Panc1 (cell line): ENCODE measurements at places on chromosomes 4 and X. TPM values are rescaled to one million over a fixed set of nuclear protein-coding genes. Genes with fewer than 3 reads are reported as not detected.

CPZ gene
- 0.15 TPM for total RNA-seq

MAGEB17 gene
- not detected for total RNA-seq

DUX4 gene
- total RNA-seq: not detected

F11 gene
- not detected for total RNA-seq

ADGRL3 gene
- 0.23 TPM for total RNA-seq

C1GALT1C1 gene
- total RNA-seq: 32.4 TPM

GAGE12E gene
- total RNA-seq: not detected

PPBP gene
- not detected for total RNA-seq

SPANXA2 gene
- not detected for total RNA-seq

DNA sequence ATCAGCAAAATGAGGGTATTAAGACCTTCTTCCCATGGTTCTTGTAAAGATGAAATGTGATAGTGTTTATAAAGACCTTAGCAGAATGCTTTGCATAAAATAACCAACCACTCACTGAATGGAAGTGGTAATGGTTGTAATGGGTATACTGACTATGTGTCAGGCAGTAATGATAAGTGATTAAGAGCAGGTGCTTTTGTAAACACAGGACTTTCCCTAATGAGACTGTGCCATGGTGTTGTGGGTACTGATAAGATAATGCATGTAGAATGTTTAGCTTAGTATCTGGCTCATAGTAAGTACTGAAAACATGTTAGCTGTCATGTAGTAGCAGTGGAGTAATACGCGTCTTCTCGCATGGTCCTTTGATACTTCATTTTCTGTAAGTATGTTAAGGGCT lies 6.9 kb downstream of the LSM6 start:
- H3K27me3 ChIP-seq: no peaks in the 10 kb centered on the region
- no peak overlapping the region for H3K4me3 ChIP-seq
- DNase-seq: no peak

GRCh38 chr4:111046811-111047210 lies 423.9 kb upstream of the PITX2 start:
- no peaks in the 10 kb centered on the region for H3K36me3 ChIP-seq
- no peaks in the 10 kb centered on the region for H3K4me1 ChIP-seq
- H3K4me3 ChIP-seq: no peak overlapping the region
- no peak for DNase-seq
- H3K27me3 ChIP-seq: no peaks in the 10 kb centered on the region

GRCh38 chr4:47017081-47017480 lies 14.3 kb upstream of the GABRB1 start:
- H3K36me3 ChIP-seq: no peaks in the 10 kb centered on the region
- no peak overlapping the region for H3K4me3 ChIP-seq
- H3K27me3 ChIP-seq: no peaks in the 10 kb centered on the region
- H3K27ac ChIP-seq: no peak overlapping the region
- H3K4me1 ChIP-seq: no peaks in the 10 kb centered on the region

- H3K4me1 ChIP-seq: peaks cover 7% of the 10 kb centered on the region
- no peaks in the 10 kb centered on the region for H3K27me3 ChIP-seq
- H3K4me3 ChIP-seq: no peak overlapping the region
- H3K27ac ChIP-seq: no peak overlapping the region
- no peak for DNase-seq
Observed at GRCh38 chr4:4535590-4535989, 6.3 kb downstream of the STX18 start.

DNA sequence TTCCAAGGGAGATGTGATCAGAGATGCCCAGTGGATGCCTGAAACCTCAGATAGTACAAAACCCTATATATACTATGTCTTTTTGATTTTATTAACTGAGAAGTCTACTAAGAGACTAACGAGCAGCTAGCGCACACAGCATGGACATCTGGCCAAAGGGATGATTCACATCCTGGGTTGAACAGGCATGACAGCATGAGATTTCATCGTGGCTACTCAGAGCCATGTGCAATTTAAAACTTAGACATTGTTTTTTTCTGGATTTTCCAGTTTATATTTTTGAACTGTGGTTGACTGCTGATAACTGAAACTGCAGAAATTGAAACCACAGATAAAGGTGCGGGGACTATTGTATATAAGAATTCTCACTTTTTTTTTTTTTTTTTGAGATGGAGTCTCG lies 2252.9 kb upstream of the AGA start:
- no peaks in the 10 kb centered on the region for H3K36me3 ChIP-seq
- H3K27me3 ChIP-seq: no peaks in the 10 kb centered on the region
- H3K27ac ChIP-seq: no peak overlapping the region
- H3K4me1 ChIP-seq: no peaks in the 10 kb centered on the region
- H3K4me3 ChIP-seq: no peak overlapping the region

- no peak overlapping the region for H3K27ac ChIP-seq
- H3K4me1 ChIP-seq: no peaks in the 10 kb centered on the region
- H3K27me3 ChIP-seq: no peaks in the 10 kb centered on the region
- no peak for DNase-seq
- H3K4me3 ChIP-seq: no peak overlapping the region
- no peaks in the 10 kb centered on the region for H3K36me3 ChIP-seq
Observed at GRCh38 chr4:39682138-39682537, 15.8 kb upstream of the UBE2K start.

GRCh38 chr4:53959343-53960120 lies 104.9 kb downstream of the CHIC2 start:
- no peak for DNase-seq
- no peaks in the 10 kb centered on the region for H3K27me3 ChIP-seq
- no peaks in the 10 kb centered on the region for H3K4me1 ChIP-seq
- no peaks in the 10 kb centered on the region for H3K36me3 ChIP-seq
- no peak overlapping the region for H3K27ac ChIP-seq

- no peak for DNase-seq
- H3K4me3 ChIP-seq: no peak overlapping the region
- no peaks in the 10 kb centered on the region for H3K4me1 ChIP-seq
- H3K27me3 ChIP-seq: no peaks in the 10 kb centered on the region
- no peak overlapping the region for H3K27ac ChIP-seq
Observed at GRCh38 chrX:110383414-110383813, 24.8 kb downstream of the RTL9 start.

GRCh38 chr4:98275145-98275544 lies 14.0 kb downstream of the RAP1GDS1 start:
- H3K4me3 ChIP-seq: no peak overlapping the region
- H3K4me1 ChIP-seq: no peaks in the 10 kb centered on the region
- no peak overlapping the region for H3K27ac ChIP-seq
- H3K27me3 ChIP-seq: no peaks in the 10 kb centered on the region
- DNase-seq: no peak

- no peak overlapping the region for H3K4me3 ChIP-seq
- no peak for DNase-seq
- no peaks in the 10 kb centered on the region for H3K27me3 ChIP-seq
- H3K4me1 ChIP-seq: peaks cover 13% of the 10 kb centered on the region
- H3K36me3 ChIP-seq: no peaks in the 10 kb centered on the region
Observed at GRCh38 chrX:150887906-150888465, 10.5 kb downstream of the CD99L2 start.

GRCh38 chr4:111636961-111637585 lies 508.2 kb upstream of the FAM241A start:
- no peaks in the 10 kb centered on the region for H3K36me3 ChIP-seq
- no peak overlapping the region for H3K4me3 ChIP-seq
- no peaks in the 10 kb centered on the region for H3K27me3 ChIP-seq
- no peak for DNase-seq

- H3K27ac ChIP-seq: no peak overlapping the region
- H3K27me3 ChIP-seq: no peaks in the 10 kb centered on the region
Observed at GRCh38 chr4:19832411-19832810, 419.3 kb upstream of the SLIT2 start.

DNA sequence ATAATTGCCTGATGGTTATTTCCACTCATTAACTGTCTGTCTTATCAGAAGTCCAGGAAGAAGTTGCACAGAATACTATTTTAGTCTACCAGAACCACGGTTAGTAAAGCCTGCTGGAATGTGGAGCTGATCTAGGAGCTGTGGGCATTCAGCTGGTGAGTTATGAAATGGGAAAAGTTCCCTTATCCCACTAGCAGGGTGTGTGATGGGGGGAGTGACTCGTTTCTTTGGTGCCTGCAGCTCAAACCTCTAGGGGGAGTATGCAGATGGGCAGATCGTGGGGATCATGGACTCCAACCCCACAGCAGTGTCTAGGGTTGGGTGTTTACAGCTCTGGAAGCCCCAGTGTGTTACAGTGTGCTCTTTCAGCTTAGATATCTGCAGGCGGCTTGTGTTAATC lies 305.7 kb upstream of the BOD1L1 start:
- H3K27me3 ChIP-seq: no peaks in the 10 kb centered on the region
- no peaks in the 10 kb centered on the region for H3K4me1 ChIP-seq
- H3K36me3 ChIP-seq: no peaks in the 10 kb centered on the region

DNA sequence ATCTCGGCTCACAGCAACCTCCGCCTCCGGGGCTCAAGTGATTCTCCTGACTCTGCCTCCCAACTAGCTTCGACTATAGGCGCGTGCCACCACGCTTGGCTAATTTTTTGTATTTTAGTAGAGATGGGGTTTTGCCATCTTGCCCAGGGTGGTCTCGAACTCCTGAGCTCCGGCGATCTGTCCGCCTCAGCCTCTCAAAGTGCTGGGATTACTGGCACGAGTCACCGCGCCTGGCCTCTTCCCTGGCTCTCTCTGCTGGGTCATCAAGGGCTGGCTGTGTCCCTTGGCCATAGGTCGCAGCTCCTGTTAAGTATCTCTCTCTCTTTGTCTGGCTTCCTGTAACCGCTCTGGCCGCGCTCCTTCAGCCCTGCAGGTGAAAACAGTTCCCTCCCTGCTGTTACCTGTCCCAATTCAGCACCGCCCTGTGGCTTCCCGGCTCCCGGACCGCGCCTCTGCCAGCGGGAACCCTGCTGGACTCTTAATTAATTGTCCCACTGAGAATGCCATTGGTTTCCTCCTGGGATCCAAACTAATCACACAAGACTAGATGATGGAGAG lies 1.3 kb upstream of the RGS12 start:
- no peaks in the 10 kb centered on the region for H3K27me3 ChIP-seq
- peaks cover 6% of the 10 kb centered on the region; the same call in 1 of the 2 replicates for H3K4me1 ChIP-seq
- no peak for DNase-seq

GRCh38 chr4:8013976-8014726 lies 74.5 kb upstream of the AFAP1 start:
- no peak overlapping the region for H3K4me3 ChIP-seq
- DNase-seq: no peak
- no peaks in the 10 kb centered on the region for H3K4me1 ChIP-seq
- H3K27ac ChIP-seq: no peak overlapping the region
- no peaks in the 10 kb centered on the region for H3K36me3 ChIP-seq

DNA sequence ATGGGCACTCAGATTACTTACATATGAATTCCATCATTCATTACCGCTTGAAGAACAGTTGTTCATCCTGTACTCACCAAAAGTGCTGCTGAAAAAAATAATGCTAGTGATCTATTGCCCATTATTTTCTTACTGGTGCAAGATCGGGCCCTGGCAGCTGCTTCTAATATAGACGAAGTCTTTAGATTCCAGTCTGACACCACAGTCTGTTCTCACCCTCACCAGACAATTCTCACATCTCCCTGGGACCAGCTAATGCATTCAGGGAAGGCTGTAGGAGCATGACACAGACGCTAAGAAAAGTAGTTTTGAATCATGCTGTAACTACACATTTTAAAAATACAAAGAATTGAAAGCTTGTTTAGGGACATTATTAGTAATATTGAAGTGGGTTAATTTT lies 13.8 kb downstream of the GEMIN8 start:
- DNase-seq: no peak
- H3K27ac ChIP-seq: no peak overlapping the region
- no peak overlapping the region for H3K4me3 ChIP-seq
- H3K36me3 ChIP-seq: no peaks in the 10 kb centered on the region; the same call in 1 of the 2 replicates
- no peaks in the 10 kb centered on the region for H3K4me1 ChIP-seq

DNA sequence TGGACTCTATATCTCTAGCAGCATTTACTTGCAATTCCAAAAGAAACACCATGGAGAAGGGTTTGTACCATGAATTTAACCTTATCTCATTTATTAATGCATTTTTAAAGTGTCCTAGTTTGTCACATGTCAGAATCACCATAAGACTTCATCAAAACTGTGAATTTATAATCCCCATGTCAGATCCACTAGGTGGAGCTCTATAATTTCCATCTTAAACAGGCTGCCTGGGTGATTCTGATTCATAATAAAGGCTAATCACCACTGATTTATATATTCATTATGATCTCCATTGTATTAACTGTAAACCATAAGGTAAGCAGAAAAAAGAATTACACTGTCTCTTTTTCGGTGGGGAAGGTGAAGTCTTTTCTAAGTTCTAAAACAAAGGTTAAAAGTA lies 4.0 kb downstream of the TCEAL2 start:
- H3K36me3 ChIP-seq: no peaks in the 10 kb centered on the region
- no peak for DNase-seq
- H3K4me3 ChIP-seq: no peak overlapping the region

DNA sequence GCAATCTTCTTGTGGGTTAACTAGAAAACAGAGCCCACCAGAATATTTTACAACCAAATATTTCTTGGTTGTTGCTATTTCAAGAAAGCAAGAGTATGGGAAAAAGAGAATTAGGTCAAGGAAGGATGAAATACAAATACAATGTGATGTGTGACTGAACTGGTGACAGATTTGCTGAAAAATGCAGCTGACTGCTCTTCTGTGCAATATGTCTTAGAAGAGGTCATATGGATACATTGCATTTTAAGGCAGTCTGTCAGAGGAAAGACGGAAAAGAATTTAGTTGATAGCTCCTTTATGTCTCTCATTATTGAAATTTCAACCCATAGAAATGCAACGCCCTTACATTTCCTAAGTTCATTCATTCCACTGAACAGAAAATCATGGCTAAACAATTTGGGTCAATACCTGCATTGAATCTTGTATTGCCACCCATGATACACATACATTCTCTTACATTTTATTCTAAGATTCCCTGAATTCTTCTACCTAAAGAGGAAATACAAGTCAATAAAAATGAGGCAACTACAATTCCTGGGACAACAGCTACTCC lies 423.1 kb downstream of the ADAM29 start:
- H3K4me1 ChIP-seq: no peaks in the 10 kb centered on the region
- H3K27ac ChIP-seq: no peak overlapping the region
- H3K27me3 ChIP-seq: no peaks in the 10 kb centered on the region
- DNase-seq: no peak
- H3K36me3 ChIP-seq: no peaks in the 10 kb centered on the region
- no peak overlapping the region for H3K4me3 ChIP-seq

- H3K27me3 ChIP-seq: no peaks in the 10 kb centered on the region
- DNase-seq: no peak
- no peak overlapping the region for H3K4me3 ChIP-seq
- H3K36me3 ChIP-seq: no peaks in the 10 kb centered on the region; the same call in none of the 2 replicates
Observed at GRCh38 chrX:55006827-55007621, 6.9 kb downstream of the APEX2 start.

GRCh38 chr4:168920441-168921065 lies 89.5 kb downstream of the CBR4 start:
- no peak overlapping the region for H3K27ac ChIP-seq
- no peak overlapping the region for H3K4me3 ChIP-seq
- no peak for DNase-seq
- no peaks in the 10 kb centered on the region for H3K27me3 ChIP-seq
- no peaks in the 10 kb centered on the region for H3K4me1 ChIP-seq
